ENCODE measurements at places on chromosomes 2 and 18.

DNA sequence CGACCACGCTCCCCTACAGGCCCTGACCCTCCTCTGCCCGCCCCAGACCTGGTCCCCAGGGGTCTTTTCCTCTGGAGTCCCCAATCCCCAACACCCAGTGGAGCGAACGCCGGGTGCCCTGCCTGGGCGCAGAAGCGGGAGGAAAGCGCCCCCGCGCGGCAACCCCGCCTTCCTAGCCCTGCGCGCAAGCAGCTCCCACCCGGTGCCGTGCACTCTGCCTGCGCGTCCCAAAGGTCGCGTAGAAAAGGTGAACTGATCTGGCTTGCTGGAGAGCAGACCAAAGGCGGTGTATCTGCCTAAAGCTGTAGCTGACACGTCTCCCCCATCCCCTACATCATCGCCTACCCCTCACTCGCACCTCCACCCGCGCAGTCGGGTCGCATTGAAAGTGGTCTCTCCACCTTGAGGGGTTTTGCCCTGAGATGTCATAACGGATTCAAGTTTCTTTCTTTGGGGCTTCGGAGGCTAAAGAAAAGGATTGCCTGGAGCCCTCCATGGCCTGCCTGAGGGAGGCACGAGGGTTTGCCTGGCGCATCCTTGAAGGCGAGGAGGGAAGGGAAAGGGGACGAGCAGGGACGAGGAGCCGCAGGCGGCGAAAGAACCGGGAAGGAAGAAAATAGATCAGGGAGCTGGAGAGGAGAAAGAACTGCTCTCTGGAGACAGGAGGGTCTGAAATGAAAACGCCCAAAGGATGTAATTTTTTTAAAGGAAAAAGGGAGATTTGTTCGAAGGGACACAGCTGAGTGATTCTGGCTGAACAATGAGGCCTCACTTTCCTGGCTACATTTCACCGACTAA is 5.8 kb downstream of the GAD1 start:
- no peak for DNase-seq

GRCh38 chr2:54471221-54471711 is 15.1 kb downstream of the SPTBN1 start:
- no peak for DNase-seq

GRCh38 chr2:104164721-104165252 is 689.1 kb upstream of the POU3F3 start:
- no peak for DNase-seq

GRCh38 chr2:41933046-41933420 is 114.8 kb upstream of the PKDCC start:
- no peak for DNase-seq
